ENCODE measurements at places on chromosomes 1 and 21.

- DNase-seq, result no peak
Measured at GRCh38 chr1:32240140-32240951, 6.7 kb upstream of the FAM167B start.

GRCh38 chr1:226061841-226062557 is 517 bp upstream of the H3-3A start:
- no peak for DNase-seq

DNA sequence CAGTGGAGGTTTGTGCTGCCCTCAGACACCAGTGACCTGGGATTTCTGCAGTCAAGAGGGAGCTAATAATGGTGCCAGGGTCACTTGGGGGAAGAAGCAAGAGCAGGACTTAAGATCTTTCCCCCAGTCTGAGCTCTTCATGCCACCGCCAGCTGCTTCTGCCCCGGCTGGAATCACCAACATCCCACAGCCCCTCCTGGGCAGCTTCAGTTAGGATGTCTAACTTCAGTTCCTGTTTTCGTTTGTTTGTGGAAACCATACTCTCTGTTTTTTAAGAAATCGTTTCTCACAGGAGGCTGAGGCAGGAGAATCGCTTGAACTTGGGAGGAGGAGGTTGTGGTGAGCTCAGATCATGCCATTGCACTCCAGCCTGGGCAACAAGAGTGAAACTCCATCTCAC is 25.6 kb upstream of the PRDM2 start:
- no peak for DNase-seq

DNA sequence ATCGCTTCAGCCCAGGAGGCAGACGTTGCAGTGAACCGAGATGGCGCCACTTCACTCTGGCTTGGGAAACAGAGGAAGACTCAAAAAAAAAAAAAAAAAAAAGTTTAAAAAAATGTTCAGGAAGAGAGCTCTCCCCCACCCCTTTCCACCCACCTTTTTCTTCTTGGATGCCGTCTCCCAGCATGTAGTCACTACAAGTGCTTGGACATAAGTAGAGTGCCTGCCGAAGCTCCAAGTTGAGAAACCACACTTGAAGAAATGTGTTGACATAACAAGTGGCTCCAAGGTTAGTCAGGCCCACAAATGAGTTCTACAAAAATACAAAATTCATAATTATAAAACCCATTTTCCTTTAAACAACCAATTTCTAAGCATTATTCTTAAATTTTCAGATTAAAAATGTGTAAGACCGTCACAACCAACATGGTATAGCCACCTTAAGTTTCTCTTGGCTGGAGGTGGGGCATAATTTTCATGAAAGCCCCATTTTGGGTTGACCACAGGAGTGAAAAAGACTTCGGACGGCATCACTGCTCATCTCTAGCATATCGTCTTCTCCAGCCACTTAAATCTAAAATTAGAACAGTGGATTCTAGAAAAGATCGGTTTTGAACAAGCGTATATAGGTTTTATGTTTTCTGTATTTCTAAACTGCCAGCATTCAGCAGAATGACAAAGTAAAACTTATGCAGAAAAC is 26.4 kb downstream of the USP48 start:
- no peak for DNase-seq

GRCh38 chr21:36630485-36631206 is 68.3 kb upstream of the SIM2 start:
- no peak for DNase-seq

GRCh38 chr1:217946511-217946910 is 315.4 kb downstream of the SPATA17 start:
- no peak for DNase-seq

GRCh38 chr1:157490467-157491165 is 61.7 kb downstream of the FCRL5 start:
- no peak for DNase-seq

- DNase-seq, result no peak
Measured at GRCh38 chr1:185401019-185401418, 84.0 kb upstream of the IVNS1ABP start.

GRCh38 chr1:41175546-41175945 is 66.6 kb downstream of the SCMH1 start:
- no peak for DNase-seq

DNA sequence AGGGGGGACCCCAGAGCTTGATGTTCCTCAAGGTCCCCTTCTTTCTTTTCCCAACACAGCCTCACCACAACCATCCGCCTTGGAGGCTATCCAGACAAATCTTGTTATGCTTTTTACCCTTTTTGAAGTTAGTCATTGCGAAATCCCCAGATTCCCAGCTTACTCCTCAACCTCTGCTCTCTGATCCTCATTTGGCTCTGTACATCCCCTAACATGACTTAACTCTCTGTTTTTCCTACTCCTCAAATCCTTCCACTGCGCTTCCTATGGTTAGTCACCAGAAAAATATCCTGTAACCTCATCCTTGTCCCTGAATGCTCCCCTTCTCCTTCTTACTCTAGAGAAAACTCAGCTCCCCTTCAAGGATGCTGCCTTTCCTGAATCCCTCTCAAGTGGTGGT is 189.1 kb upstream of the POU3F1 start:
- DNase-seq, result no peak

- no peak for DNase-seq
Measured at GRCh38 chr1:177310326-177310725, 139.6 kb downstream of the BRINP2 start.

DNA sequence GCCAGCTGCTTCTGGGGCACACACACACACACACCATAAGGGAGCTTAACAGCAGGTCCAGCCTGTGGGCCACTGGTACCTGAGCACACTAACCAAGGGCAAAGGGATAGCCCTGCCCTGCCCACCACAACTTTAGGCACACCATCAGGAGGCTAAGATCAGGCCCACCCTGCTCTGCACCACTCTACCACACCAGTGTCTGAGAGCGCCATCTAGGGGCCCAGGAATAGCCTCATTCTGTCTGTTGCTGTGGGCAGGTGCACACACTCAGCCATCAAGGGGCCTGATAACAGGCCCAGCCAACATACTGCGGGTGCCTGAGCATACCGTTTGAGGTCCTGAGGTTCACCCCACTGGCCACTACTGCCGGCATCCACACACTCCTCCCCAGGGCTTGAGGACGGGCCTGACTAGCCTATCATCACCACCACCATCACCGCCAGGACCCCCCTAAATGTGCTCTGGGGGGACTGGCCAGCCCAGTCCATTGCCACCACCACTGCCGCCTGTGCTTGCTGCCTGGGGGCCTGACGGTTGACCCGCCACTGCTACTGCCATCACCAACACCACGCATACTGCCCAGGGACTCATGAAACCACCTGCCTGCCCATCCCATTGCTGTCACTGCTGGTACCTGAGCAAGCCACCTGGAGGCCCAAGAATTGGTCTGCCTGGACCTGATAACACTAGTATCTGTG is 31.3 kb downstream of the NSL1 start:
- DNase-seq, result no peak
